ENCODE measurements at places on chromosomes 2 and 18.
A peak's percentile ranks its signal among the peaks of the same experiment; 100 is the strongest.

- peak; percentile 3 for DNase-seq
Observed at GRCh38 chr18:25351280-25351775, 638 bp downstream of the ZNF521 start.

DNA sequence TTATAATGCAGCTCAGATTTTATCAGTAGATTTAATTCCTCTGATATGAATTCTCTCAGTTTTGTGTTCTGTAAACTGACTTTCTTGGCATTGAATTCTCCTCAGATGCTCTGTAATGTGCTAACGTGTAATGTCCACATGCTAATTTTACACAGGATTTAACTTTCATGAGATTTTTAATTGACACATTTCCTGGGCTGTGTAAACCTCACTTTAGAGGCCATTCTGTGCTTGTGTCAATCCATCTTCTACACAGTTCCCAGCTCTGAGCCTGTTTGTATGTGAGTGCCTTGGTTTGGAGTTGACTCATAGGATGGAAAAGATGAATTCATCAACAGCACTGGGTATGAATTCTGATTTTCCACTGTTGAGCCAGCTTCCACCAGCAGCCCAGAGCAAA lies 476.7 kb upstream of the GCFC2 start:
- DNase-seq, result no peak

- no peak for DNase-seq
Observed at GRCh38 chr2:224716201-224716600, at the start of gene CCDC195. TSS of gene CCDC195 (minus strand) at chr2:224716365. CDS start at chr2:224716365, 0 bp downstream.

DNA sequence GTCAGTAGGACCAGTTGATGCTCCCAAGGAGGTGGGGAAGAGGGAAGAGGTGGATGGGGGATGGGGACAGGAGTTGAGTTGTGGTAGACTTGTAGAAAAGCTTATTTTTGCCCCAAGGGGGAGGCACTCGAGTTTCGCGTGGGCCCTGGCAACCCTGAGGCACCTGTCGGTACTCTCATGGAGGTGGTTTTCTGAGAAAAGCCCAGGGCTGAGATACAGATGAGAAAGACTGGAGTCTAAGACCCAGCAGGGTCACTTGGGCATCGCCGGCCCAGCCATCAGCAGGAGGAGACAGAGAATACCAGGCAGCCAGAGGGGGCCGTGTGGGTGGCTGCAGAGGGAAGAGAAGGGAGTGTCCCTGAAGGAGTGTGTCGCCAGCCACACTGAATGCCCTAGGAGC lies 57.7 kb upstream of the HPCAL1 start:
- no peak for DNase-seq

DNA sequence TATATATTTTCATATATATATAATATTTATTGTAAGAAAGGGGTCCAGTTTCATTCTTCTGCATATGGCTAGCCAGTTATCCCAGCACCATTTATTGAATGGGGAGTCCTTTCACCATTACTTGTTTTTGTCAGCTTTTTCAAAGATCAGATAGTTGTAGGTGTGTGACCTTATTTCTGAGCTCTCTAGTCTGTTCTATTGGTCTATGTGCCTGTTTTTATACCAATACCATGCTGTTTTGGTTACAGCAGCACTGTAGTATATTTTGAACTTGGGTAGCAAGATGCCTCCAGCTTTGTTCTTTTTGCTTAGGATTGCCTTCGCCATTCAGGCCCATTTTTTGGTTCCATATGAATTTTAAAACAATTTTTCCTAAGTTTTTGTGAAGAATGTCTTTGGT lies 320.1 kb downstream of the CDH2 start:
- no peak for DNase-seq

- DNase-seq, result no peak
Observed at GRCh38 chr2:88117973-88118372, 9.9 kb downstream of the FABP1 start.

DNA sequence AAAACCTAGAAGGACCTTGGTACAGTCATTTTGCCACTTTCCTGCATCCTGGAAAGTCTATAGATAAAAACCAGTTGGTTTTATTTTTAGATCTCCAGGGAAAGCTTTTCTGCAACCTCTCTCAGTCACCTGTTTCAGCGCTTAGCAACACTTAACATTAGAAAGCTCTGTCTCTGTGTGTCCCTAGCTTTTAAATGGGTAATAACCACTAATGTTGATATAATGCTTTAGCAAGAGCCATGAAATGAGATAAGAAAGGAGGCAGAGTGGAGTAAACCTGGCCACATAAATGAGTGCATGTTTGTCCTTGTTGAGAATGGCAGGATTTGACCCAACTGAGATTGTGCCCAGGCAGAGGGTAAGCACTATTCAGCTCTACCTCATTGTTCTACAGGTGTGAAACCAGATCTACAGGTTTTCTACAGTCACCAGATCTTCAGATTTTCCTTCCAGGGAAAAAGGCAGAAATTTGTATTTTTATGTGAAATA lies 44.8 kb downstream of the MARCHF4 start:
- DNase-seq, result no peak

DNA sequence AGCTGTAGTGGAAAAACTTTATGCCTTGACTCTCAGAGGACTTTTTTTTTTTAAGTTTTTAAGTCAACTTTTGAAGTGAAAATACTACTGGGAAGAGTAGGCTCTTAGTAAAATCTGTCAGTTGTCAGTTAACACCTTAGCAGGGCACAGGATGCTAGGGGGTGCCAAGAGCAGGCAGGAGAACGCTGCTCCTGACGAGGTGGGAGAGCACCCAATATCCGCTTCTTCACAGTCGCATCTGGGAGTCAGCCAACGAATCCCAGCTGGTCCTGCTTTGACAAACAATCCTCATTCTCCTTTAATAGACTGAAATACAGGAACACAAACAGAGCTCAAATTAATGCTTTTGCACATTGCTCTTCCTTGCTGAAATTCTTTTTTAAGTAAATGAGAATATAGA lies 709.5 kb upstream of the ACVR2A start:
- DNase-seq, result no peak

DNA sequence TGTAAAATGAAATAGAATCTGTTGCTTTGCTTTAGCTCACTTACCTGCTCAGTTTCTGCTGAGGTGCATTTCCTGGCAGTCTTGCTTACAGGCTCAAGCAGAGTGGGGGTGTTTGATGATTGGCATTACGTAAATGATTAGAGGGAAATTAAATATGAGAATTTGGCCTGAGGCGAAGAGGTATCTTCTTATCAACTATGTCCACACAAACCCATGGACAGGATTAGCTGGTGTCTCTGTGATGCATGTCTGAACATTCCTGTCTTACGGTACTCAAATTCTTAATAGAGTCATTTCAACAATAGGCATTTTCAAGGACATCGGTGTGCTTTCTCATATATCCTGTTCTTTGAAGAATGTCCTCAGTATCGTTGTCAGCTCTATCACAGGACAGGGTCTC lies 102.1 kb downstream of the PRPF40A start:
- no peak for DNase-seq

- DNase-seq, result no peak
Observed at GRCh38 chr2:237742614-237743013, 56.0 kb upstream of the RBM44 start.

- peak; percentile 92 for DNase-seq
Observed at GRCh38 chr2:238286551-238286950, 1.9 kb downstream of the PER2 start.

GRCh38 chr2:23137166-23137565 lies 247.8 kb upstream of the KLHL29 start:
- no peak for DNase-seq

GRCh38 chr2:131121464-131121863 lies 16.3 kb downstream of the PLEKHB2 start:
- no peak for DNase-seq

DNA sequence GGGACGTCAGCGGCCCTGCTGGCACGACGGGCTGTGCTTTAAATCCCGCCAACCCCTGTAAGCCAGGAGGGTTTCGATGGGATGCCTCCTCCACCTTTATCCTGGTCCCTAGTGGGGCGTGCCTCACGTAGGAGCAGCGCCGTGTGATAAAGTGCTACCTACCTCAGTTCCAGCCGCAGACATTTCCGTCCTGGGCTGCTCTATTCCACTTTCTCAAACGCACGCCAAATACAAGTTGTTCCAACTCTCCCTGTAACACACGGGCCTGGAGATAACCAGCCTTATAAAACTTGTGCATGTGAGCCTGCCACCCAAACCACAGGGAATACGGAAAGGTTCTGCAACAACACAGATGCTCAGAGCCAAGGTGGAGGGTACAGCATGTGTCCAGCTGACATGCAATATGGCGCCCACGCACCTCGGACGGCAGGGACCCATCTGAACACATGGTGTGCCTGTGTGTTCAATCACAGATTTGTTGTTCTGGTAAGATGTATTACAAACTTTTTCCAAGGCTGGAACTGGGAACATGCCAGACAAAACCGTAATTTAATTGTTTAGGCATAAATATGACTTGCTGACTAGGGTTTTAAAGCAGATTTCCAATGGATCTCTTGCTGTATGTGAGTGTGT lies 47.7 kb downstream of the ZNF516 start:
- no peak for DNase-seq

- no peak for DNase-seq
Observed at GRCh38 chr18:63105636-63106316, 213.8 kb downstream of the BCL2 start.

DNA sequence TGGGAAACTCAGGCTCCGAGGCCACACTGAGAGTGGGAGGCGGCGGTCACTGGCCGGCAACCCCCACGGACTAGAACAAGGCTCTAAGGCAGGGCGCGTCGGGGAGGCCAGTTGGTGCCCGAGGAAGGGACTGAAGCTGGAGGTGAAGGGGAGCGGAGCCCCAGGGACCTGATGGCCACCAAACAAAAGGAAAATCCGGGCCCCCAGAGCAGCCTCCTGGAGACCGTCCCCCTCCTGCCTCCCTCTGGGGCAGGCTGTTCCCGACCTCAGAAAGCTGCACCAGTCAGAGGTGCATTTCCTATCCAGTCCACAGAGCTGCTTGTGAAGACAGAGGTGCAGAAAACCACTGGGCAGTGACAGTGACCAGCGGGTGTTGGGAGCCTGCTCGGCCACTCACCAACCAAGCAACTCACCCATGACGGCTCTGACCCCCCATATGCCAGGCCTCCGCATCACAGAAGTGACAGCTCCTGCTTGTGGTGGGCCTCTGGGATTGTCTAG lies 172.7 kb downstream of the TWIST2 start:
- DNase-seq, result no peak

DNA sequence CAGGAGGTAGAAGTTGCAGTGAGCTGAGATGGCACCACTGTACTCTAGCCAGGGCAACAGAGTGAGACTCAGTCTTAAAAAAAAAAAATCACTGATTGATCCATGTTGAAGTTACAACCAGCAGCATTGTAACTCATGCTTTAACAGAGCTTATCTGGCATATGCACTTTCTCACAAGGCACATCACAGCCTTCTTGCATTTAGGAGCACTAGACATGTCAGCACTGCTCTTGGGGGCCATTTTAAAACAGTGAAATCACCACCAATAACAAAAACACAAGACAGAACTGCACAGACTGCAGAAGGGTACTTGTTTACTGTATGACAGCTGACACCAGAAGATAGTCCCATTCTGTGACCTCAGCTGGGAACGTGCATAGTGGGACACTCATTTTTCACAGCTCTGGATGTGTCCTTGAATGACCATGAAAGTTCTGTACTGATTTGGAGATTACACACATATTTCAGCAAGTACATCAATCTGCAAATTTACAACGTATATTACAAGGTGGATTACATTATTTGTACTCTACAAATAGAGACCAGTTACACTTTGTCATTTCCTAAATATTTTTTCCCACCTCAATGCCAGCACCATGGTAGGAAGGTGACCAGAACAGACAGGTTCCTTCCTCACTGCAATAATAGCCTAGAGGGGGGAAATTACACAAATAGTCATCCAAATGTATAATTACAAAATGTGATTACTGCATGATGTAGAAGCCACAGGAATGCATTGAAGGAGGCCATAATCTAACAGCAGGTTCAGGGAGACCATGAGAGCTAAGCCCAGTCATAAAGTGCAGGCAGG lies 35.1 kb downstream of the CCBE1 start:
- no peak for DNase-seq

GRCh38 chr18:48671561-48671945 lies 132.7 kb downstream of the CTIF start:
- DNase-seq, result no peak

- no peak for DNase-seq
Observed at GRCh38 chr2:40546439-40547191, 94.7 kb upstream of the SLC8A1 start.

DNA sequence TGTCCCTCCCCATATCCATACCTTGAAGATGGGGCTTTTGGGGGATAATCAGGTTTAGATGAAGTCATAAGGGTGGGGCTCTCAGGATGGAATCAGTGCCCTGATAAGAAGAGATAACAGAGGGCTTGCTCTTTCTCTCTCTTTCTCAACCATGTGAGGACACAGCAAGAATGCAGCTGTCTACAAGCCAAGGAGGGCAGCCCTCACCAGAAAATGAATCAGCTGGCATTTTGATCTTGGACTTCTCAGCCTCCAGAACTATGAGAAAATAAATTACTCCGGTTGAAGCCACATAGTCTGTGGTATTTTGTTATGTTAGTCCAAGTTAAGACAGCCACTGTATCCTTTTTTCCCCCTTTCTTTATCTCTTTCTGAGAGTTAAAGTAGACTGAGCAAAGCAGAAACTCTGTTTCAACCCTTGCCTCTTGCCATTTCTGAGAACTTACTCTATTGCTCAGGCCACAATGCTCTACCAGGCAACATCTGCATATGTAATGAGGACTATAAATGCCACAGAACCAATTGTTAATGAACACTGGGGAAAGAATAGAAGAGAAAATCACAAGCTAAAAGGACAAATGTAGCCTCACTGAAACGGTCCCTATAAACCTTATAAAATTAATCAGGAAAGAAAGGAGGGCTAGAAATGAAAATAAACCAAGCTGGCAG lies 56.9 kb downstream of the SRBD1 start:
- no peak for DNase-seq

DNA sequence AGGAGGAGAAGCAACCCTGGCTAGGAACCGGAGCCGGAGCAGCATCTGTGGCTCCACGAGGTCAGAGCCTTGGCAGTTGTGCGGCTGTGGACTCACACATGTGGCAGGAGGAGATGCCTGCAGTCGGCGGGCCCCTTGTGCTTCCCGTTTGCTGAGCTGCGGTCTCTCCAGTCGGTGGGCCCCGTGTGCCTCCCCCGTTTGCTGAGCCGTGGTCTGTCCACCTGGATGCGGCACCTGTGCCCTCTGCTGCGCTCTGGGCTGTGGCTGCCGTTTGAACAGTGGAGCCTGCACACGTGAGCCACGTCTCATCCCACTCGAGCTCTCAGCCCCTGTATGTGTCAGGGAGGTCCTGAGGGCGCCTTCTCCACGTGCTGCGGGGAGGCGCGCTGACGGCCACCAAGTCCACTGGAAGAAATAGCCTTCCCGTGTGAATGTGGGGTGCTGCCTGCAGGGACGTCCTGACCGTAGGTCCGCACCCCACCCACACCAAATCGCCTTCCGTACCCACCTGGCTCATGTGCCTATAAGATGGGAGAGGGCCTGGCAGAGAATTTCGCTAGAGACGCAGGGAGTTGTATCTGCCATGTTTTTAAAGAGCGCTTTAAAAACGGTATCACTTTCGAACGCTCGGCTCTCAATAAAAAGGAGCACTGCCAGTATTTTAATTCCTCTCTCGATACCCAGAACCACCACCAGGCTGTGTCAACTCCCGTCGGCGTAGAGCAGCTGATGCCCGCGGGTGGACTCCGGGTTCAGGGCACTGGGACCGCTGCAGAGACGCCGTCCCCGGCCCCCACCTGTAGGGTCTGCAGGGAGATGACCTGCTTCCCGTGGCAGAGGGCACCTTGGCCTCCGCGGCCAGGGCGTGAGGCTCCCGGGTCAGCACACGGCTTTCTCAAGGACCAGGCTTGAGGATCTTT lies 117.0 kb downstream of the NFATC1 start:
- DNase-seq, result no peak

Measured in thyroid gland (tissue), 4 donors.